CD4-positive, alpha-beta memory T cell (primary cell): ENCODE measurements at places on chromosomes 4 and X. TPM values are rescaled to one million over a fixed set of nuclear protein-coding genes. Genes with fewer than 3 reads are reported as not detected.

The GDI1 gene
- 212 TPM for total RNA-seq

The FAM53A gene
- 2.2 TPM for total RNA-seq

- DNase-seq, result no peak
- no peaks in the 10 kb centered on the region for H3K4me1 ChIP-seq
- H3K27me3 ChIP-seq, result no peaks in the 10 kb centered on the region
- H3K4me3 ChIP-seq, result no peak overlapping the region
These were observed 45.5 kb upstream of the STK26 start for GRCh38 chrX:131977619-131978018.

- no peak overlapping the region for H3K4me3 ChIP-seq
- H3K4me1 ChIP-seq, result no peaks in the 10 kb centered on the region
- H3K36me3 ChIP-seq, result no peaks in the 10 kb centered on the region
- H3K27me3 ChIP-seq, result no peaks in the 10 kb centered on the region
These were observed 833.6 kb upstream of the AGA start for GRCh38 chr4:178275671-178276360.

DNA sequence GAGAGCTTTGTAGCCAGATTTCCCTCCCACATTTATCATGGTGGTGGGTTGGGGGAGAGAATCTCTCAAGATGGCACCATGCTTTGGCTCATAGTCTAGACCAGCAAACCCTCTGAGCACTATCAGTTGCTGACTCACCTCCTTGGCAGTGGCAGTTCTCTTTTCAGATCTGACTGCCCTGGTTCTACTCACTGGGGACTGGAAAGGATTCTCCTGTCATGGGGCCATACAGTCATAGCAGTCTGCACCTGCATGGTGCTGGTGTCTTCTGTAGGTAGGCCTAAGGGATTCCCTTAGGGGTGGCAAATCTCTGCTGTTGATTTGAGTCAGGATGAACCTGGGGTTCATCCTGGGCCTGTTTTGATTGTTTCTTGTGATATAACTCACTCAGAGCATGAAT, 2.6 kb downstream of the TEX13B start:
- no peak for DNase-seq
- H3K27ac ChIP-seq, result no peak overlapping the region
- H3K27me3 ChIP-seq, result no peaks in the 10 kb centered on the region
- no peak overlapping the region for H3K4me3 ChIP-seq
- H3K36me3 ChIP-seq, result no peaks in the 10 kb centered on the region

DNA sequence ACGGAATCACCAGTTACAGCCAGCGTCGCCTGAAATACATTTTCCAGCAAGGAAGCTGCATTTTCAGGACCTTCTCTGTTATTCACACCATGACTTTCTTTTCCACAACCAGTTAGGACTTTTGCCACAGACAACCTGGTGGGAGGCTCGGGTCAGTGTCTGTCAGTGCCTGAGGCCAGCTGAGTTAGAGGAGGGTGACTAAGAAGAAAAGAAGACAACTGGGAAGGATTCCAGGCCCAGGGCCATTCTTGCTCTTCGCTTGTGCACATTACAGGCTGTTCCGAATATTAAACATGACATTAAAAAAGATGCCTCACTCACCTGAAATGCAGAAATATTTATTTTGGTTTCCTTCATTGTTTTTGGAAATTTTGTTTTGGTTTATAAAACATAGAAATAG, 21.4 kb upstream of the CENPU start:
- no peak overlapping the region for H3K27ac ChIP-seq
- no peak for DNase-seq
- H3K4me3 ChIP-seq, result no peak overlapping the region
- H3K36me3 ChIP-seq, result no peaks in the 10 kb centered on the region
- no peaks in the 10 kb centered on the region for H3K27me3 ChIP-seq
- no peaks in the 10 kb centered on the region for H3K4me1 ChIP-seq

- no peaks in the 10 kb centered on the region for H3K27me3 ChIP-seq
- H3K4me1 ChIP-seq, result no peaks in the 10 kb centered on the region
- H3K4me3 ChIP-seq, result no peak overlapping the region
- no peak for DNase-seq
- H3K27ac ChIP-seq, result no peak overlapping the region
These were observed 91.6 kb upstream of the H2AZ1 start for GRCh38 chr4:100041646-100042045.

GRCh38 chrX:42021058-42021457, 97.7 kb upstream of the CASK start:
- peaks cover 17% of the 10 kb centered on the region for H3K4me1 ChIP-seq
- H3K36me3 ChIP-seq, result no peaks in the 10 kb centered on the region
- no peak overlapping the region for H3K27ac ChIP-seq
- no peak overlapping the region for H3K4me3 ChIP-seq

- H3K27me3 ChIP-seq, result no peaks in the 10 kb centered on the region
- no peak overlapping the region for H3K27ac ChIP-seq
- no peak for DNase-seq
- H3K4me3 ChIP-seq, result no peak overlapping the region
These were observed 971 bp downstream of the MAGEA11 start for GRCh38 chrX:149712831-149713230.
